ENCODE measurements at places on chromosomes 13 and 19.

DNA sequence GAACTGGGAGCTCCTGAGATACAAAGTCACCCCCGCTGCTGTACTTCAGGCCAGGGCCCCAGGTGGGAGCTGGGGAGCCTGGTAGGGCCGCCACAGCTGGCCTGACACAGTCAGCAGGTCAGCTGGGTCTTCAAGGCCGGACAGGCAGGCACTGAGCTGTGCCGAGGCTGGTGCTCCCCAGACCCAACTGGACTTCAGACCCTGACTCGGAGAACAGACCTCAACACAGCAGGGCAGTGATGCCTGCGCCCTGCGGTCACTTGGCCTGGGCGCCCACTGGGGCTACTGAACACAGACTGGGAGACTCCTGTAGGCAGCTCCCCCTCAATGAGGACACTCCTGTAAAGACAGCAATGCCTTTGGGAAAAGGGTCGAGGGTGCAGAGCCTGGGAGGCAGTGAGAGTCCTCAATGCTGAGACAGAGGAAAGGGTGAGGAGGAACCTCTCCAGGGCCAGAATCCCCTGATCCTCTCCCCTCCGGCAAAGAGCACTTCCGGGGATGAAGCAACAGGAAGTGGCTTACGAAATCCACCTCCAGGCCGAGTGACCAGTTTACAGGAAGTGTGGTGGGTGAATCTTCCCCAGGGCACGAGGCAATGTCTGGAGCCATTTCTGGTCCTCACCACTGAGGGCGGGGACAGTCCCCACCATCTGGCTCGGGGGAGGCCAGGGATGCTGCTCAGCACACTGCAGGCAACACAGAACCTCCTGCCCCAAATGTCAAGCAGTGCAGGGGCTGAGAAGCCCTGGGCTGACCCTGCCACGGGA, 40.8 kb upstream of the ISYNA1 start:
- DNase-seq, result peak; percentile 74

GRCh38 chr19:8363803-8364771, at the start of gene ANGPTL4:
Gene ANGPTL4 (plus strand): TSS chr19:8364155. CDS start chr19:8364322, 167 bp downstream.
- peak; percentile 64 for DNase-seq

DNA sequence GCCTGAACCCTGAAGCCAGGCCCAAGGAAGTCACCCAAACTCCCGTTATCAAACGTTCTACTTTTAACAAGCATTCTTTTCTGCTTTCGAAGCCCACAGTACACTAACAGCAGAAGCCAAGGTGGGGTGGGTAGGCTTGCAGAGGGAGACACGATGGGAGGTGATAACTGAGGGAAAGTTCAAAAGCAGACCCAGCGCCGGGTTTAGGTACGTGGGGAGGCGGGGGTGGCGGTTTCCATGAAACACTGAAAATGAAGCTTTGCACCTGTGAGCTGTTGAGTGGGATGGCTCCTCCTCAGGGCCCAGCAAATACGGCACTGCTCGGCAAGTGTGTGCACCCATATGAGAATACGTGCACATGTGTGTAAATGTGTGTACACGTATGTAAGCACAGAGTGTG, 49.8 kb downstream of the KLF2 start:
- DNase-seq, result no peak

DNA sequence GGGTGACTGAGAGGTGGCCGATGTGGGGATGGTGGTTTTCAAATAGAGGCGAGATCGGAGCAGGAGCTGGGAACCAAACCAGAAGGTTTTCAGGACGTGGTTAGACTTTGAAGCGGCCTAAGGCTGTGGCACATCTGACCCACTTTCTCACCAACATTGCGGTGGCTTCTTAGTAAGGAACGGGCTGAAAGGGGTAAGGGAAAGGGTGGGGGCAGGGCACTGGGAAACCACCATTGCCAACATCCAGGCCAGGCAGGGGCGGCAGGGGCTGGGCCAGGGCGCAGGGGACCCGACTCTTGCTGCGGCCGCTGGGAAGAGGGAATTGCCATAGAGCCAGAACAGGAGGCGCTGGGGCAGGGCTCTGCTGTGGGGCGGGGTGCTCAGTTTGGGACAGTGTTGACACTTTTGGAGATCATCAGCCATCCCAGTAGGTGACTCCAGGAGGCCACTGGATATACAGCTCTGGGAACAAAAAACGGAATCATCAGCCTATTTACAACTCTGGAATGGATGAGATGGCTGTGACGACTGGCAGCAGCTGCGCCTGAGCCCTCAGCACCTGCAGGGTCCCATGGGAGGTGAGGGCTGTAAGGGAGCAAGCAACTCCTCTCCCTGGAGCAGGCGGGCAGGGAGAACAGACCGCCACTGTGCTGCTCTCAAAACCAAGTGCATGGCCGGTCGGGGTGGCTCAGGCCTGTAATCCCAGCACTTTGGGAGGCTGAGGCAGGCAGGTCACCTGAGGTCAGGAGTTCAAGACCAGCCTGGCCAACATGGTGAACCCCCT, 52.2 kb downstream of the IRS2 start:
- DNase-seq, result no peak

DNA sequence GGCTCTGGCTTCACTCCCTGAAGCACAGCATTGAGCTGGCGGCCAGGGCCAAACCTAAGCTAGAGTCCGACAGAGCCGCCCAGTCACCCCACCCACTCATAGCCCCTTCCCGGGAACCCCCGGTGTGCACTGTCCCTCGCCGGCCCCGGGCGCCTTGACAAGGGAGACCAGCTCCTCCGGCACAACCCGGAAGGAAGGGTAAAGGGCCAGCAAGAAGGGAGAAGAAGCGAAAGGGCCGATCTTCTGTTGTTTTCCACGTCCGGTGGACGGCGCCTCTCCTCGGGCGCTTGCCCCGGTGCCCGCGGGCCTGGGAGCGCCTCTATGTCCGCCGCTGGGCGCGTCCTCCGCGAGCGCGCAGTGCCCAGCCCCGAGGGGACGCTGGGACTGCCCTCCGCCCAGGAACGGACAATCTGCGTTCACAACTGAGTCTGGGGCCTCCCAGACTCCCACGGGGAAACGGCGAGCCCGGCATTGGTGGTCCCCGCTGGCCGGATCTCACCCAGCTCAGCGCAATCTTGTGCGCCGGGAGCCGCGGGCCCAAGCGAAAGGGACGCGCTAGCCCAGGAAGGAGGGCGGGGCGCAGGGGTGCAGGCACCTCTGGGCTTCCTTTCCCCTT, 172.5 kb upstream of the MIR17HG start:
- DNase-seq, result no peak

- no peak for DNase-seq
Observed at GRCh38 chr13:113860051-113860664, 3.7 kb downstream of the GAS6 start.

GRCh38 chr13:36903925-36904595, 16.0 kb downstream of the SMAD9 start:
- no peak for DNase-seq

Measured in activated T-cell treated with anti-CD3 and anti-CD28 coated beads for 48 hours (primary cell).